Stimulated activated CD8-positive, alpha-beta memory T cell treated with anti-CD3 and anti-CD28 coated beads, Interleukin-15, amount 100 ng/mL, for 4 hours (primary cell): ENCODE measurements at places on chromosomes 7 and 10.

GRCh38 chr10:83871187-83872081 is 267.9 kb upstream of the GHITM start:
- peak; percentile 10 for DNase-seq

DNA sequence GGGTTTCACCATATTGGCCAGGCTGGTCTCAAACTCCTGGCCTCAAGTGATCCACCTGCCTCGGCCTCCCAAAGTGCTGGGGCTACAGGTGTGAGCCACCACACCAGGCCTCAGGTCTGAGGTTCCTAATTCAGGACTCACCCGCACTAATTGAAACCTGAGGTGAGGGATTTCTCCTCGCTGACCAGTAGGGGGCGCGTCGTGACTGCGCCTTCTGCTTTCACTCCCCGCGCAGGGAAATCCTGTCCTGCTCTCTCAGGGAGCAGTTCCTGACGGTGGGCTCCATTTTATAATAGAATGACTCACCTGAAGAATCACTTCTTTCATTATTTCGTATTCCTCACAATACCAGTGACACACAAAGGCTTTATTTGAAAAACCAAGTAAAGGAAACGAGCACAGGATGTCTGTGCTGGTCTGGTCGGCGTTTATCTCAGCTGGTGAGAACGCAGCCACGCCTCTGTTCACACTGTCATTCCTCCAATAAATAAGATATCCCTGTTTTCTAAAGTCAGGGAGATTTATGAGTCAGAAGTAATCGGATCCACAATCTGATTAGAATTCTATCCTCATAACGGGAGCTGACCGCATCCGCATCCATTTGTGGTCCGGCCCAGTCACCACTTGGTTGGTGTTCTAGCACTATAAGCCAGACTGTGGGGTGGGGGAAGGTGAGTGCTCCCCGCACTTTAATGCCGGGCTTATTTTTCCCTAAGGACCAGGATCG is 35.4 kb downstream of the BAG3 start:
- peak; percentile 63 for DNase-seq

GRCh38 chr7:22329816-22330524 is 27.0 kb downstream of the RAPGEF5 start:
- DNase-seq = no peak

DNA sequence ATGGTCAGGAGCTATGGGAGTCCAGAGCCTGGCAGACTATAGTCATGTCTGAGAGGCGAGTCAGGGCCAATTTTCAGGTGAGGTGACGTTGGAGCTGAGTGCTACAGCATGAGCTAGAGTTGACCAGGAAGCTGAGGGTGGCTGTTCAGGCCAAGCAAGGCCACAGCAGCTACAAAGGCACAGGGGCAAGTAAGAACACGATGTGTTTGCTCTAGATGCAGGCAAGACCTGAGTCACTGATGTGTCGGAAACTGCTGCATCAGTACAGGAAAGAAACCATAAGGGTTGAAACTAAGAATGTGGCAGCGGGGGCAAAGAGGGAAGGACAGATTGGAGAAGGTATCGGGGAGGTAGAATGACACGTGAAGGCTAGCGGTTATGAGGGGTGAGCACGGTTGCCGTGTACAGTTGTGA is 11.8 kb upstream of the RRP12 start:
- DNase-seq = no peak

- no peak for DNase-seq
Measured at GRCh38 chr10:76133597-76134255, 702.3 kb downstream of the LRMDA start.

DNA sequence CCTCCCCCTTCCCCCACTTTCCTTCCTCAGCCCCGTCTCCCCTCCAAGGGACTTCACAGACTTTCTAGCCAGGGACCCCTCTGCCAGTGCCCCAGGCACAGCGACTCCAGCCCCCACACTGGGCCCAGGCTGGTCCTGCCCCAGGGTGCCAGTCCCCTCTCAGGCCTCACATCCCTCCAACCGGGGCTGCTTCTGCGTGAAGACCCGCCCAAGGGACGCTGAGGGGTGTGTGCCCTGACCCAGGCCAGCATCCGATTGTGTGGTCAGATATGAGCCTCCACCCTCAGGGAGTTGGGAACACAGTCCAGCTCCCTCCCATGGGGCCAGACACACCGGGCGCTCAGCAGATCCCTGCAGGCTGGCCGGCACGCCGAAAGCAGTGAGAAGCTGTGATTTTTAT is 97.0 kb downstream of the MICALL2 start:
- no peak for DNase-seq

DNA sequence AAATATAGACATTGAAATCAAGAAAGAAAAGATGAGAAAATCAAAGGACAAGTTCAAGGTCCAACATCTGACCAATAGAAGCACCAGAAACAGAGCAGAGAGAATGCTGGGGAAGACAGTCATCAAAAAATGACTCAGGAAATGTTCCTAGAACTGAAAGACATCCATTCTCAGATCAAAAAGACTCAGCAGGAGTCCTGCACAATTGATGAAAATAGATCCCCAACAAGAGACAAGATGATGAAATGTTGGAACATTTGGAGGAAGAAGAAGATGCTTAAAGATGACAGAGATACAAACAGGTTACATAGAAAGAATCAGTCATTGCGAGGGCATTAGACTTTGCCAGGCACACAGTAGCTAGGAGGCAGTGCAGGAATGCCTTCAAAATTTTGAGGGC is 30.0 kb upstream of the EIF5AL1 start:
- no peak for DNase-seq

DNA sequence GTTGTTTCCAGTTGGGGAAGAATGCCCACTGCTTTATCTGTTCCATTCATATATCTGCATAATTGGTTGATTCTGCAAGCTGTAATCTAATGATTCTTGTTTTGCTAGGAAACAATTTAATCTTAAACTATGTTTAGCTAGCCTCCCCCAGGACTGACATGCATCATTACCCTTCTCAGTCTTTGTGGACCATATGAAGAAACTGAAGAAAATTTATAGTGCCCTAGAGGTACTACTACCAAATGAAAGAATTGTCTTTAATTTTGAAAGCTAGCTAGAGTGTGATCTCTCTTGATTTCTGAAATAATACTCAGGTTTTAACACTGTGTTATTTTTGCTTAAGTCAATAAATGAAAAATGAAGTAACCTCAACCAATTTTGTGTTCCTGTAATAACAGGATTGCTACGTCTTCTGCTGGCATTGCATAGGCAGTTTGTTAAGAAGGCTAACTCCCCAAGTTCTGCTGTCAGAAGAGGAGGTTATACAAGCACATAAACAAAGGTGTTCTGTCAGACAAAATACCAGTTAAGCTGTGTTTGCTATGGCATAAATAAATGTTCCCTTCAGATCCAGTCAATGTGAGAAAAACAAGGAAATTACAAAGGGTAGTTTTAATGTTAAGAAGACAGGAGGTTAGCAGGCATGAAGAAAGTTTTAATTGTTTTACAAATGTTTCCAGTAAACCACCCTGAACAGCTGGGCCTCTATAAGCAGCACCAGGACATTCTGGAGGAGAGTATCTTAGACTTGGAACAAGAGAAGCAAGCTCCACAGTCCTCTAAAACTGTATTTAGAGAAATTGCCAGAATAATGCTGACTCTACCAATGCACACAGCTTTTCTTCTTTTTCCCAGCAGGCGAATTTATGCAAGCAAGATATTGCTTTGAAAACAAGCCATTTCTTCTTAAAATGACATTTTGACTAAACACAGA is 90.3 kb upstream of the CTTNBP2 start:
- DNase-seq = no peak

DNA sequence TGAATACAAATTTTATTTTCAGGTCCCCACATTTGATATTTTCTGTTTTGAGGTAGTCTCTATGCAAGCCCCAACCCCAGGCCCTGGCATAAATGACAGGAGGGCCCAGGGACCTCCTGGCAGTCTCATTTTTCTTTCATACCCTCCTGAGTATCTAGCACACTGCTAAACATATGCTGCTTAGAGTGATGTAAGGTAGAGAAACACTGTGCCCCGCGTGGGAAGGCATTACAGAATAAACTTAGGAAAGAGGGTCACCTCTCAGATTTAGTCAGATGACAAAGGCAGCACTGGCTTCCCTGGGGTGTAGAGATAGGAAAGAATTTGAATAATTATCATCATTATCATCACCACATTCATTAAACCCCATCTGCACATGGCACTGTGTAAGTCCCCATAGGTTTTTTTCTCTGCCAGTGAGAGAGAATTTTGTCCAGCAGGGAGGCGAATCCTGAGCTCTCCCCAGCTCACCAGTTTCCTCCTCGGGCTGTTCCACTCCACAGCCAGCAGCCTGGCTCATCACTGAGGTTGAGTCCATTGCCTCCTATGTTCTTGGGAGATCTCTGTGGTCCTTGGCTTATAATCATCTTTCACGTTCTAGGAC is 507.3 kb upstream of the GALNT17 start:
- no peak for DNase-seq

DNA sequence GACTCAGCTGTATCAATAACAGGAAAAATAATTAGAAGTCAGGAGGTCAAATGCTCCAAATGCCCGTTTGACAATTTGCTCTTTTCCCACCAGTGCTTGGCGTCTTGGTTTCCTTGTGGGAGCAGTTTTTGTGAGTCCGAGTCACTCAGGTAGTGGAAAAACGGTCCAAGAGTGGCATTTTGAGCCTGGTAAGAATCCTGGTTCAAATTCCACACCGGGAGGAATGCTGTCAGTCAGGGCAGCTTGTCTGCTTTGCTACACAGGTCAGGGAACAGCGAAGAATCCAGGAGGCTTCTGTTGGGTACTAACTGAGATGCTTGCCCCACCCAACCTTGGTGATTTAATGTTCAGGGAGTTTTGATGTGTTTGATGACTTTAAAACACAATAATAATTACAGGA is 209.5 kb downstream of the HERPUD2 start:
- no peak for DNase-seq

- DNase-seq = no peak
Measured at GRCh38 chr10:129744134-129745111, 219.7 kb downstream of the EBF3 start.

- no peak for DNase-seq
Measured at GRCh38 chr10:81957976-81958375, 83.0 kb downstream of the NRG3 start.

DNA sequence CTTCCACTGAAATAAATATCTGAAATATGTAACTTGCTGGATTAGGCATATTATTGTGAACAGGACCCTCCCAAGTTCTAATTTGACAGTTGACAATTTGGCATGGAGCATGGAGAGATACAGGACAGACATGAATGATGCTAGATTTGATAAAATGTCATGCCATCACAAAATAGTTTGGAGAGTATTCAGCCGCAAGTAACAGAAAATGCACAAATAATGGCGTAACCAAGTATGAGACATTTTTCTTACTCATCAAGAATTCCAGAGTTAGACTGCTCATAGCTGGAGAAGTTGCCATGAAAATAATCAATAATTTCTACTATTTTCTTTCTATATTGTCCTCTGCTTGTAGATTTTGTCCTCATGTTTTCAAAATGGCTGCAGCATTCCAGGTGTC is 45.5 kb upstream of the GPAM start:
- DNase-seq = no peak

GRCh38 chr7:98186452-98187137 is 24.6 kb upstream of the BHLHA15 start:
- no peak for DNase-seq

- no peak for DNase-seq
Measured at GRCh38 chr7:99219985-99220384, 12.1 kb upstream of the KPNA7 start.

GRCh38 chr10:131584287-131584686 is 272.8 kb upstream of the TCERG1L start:
- DNase-seq = no peak

DNA sequence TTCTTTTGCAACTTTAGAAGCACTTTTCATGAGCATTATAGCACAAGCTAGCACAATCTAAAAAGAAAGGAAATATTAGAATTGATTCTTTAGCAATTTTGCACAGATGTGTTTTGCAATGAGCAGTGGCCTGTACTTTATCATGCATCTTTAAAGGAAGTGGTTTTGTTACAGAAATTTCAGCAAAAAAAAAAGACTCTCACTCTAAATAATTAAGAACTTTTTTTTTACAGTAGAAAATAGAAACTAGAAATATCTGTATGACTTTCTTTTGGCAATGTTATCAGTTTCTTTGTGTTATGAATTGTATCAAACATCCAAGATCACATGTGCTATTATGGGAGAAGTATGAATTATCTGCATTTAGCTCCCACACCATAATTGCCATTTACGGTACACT is 195.7 kb upstream of the KLF6 start:
- DNase-seq = no peak

GRCh38 chr7:213324-213993 is 21.1 kb downstream of the FAM20C start:
- DNase-seq = no peak

DNA sequence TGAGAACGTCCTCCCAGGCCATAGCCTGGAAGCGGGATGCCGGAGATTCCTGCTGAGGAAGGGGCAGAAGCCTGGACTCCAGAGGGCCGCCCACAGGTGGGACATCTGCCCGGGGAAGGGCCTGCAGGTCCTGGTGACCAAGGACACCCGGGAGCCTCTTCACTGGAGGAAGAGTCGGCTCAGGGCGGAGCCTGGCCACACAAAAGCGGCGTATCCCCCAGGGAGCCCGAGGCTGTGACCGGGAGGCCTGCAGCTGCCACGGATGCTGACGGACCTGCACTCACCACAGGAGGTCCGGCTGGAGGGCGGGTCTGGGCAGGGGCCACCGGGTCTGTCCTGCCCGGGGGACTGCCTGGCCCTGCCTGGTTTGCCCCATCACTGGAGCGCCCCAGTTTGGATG is 15.5 kb upstream of the ADGRA1 start:
- DNase-seq = no peak

GRCh38 chr7:142422621-142423020 is 164.8 kb upstream of the PRSS58 start:
- DNase-seq = no peak

DNA sequence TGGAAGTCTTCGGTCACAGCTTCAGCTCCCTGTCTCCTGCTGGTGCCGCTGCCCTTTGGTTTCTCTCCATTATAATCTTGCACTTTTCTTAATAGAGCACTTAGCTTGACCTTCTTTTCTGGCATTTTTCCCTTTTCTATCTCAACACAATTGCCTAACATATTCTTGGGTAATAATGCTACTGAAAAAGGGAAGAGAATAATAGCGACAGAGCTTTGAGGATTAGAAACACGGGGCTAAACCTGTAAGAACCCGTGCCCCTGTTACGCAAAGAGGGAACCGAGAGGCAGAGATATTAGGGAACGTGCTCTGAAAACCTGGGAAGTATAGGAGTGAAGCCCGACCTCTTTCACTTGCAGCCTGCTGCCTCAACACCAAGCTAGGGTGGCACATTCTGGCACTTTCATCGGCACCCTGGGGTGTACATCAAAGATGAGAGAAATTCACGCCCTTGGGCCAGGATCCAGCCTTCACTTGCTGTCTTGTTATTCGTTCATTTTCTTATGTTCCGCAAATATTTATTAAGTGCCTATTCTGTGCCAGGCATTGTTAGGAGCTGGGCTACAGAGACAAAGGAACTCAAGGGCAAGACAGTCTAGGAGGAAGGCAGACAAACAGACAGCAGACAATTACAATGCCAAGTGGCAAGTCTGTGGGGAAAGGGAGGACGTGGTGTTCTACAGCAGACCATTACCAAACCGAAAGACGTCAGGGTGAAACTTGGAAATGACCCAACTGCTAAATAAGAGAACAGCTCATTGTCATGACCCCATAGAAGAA is 33.0 kb upstream of the GALNTL5 start:
- no peak for DNase-seq

GRCh38 chr10:93288679-93289634 is 193.2 kb downstream of the MYOF start:
- DNase-seq = no peak
